ENCODE measurements at places on chromosomes 4 and X.

GRCh38 chr4:152578670-152579069, 42.8 kb upstream of the FBXW7 start:
- no peak for DNase-seq

GRCh38 chrX:74405973-74406489, 15.3 kb upstream of the SLC16A2 start:
- no peak for DNase-seq

DNA sequence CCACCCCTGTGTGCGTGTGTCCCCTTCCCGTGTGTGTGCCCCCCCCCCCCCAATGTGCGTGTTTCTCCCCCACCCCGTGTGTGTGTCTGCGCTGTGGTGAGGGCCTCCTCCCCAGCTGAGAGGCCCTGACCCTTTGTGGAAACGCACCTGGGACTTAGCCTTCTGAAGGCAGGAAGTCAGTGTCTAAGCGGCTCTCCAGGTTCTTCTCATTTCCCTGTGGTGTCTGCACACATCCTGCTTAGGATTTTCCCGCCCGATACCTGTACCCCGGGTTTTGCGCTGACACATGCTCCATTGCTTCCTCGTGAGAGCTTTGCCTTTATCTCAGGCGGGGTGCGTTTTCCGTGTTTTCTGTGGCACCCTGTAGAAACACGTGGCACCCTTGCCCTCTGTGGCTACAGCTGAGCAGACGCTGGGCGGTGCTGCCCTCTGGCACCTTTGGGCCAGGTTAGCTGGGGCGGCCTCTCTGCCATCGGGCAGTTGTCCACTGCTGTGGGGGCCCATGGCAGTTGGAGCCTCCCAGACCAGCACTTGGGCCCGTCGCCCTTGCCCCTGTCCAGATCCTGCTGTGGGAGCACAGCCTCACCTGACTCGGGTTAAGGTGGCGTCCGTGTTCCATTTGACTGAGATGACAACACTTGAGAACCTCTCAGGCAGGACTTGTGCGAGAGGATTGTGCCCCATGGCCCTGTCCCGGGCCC, 26.3 kb downstream of the MAEA start:
- DNase-seq, result no peak

- no peak for DNase-seq
These were observed 144.8 kb downstream of the NWD2 start for GRCh38 chr4:37389366-37389765.

- DNase-seq, result no peak
These were observed 95.7 kb downstream of the RBMX2 start for GRCh38 chrX:130497531-130497930.

DNA sequence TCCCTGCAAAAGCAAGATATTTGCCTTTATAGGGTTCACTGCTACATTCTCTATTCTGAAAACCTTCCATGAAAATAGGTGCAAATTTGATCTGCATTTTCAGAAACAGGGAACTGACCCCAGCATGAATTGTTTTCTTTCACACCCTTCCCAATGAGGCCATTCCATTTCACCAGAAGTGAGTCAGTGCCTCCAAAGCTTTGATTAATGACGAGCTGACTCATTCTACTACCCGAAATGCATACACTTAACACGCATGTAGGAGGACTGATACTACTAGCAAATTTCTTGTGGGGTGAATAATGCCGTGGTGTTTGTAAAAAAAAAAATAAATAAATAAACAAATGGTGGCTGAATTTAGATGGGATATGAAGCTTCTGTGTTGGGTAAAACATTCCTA, 146.9 kb upstream of the FGF13 start:
- no peak for DNase-seq

- DNase-seq, result no peak
These were observed 663.4 kb upstream of the LCORL start for GRCh38 chr4:18684932-18685331.

- no peak for DNase-seq
These were observed 9.5 kb downstream of the IDS start for GRCh38 chrX:149495573-149496071.

GRCh38 chr4:104418286-104418685, 76.4 kb downstream of the CXXC4 start:
- no peak for DNase-seq

DNA sequence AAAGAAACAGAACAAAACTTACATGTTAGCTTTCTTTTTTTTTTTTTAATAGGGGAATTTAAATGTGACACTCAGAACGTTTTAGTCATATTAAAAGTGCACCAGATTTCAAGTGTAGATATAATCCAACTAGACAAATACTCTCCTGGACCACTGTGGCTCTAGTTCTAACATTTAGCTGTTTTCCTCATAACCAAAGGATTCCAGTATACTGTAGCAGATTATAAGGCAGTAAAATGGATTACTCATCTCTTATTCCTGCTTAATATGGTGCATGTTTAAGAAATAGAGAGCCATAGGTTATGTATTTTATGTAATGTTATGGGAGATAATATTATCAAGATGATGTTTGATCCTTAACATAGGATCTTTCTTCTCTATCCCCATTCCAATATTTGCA, 1339.5 kb upstream of the AGA start:
- DNase-seq, result no peak

All from NCI-H1436 treated with DMSO at 0.1 percent for 48 hours (cell line).